NCI-H1048 (cell line): ENCODE measurements at places on chromosomes 7 and 10.

DNA sequence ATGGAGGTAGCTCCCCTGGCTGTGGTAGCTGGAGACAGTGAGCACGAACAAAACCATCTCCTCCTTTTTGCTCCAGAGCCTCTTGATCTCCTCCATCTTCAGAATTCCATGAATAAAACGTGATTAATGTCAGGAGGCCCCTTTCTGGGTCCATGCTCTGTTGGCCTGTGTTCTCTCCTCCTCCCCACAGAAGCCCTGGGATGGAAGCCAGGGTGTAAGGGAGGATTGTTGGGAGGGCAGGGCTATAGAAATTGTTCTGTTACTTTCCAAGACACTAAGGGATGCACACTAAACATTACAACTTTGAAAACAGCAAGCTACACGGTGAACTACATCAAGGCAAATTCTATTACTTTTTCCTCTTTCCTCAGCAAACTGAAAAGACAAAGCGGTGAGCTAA is 96.3 kb downstream of the RNF216 start:
- no peak for DNase-seq

DNA sequence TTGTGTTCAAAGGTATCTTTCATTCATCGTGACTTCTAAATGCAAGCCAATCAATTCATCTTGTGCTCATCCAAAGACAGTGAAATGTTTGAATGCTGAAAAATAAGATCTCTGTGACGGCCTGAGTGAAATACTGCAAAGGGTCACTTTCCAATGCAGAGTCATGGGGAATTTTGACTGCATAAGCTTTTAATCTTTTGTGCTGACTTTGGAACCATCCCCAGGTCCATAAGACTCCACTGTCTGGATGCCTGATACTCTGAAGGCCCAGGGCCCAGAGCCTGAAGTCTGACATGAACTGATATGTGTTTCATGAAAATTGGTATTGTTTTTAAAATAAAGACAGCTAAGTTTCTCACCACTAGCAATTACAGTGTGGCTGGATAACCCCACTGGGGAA is 39.0 kb downstream of the PPP1R3C start:
- DNase-seq, result no peak

DNA sequence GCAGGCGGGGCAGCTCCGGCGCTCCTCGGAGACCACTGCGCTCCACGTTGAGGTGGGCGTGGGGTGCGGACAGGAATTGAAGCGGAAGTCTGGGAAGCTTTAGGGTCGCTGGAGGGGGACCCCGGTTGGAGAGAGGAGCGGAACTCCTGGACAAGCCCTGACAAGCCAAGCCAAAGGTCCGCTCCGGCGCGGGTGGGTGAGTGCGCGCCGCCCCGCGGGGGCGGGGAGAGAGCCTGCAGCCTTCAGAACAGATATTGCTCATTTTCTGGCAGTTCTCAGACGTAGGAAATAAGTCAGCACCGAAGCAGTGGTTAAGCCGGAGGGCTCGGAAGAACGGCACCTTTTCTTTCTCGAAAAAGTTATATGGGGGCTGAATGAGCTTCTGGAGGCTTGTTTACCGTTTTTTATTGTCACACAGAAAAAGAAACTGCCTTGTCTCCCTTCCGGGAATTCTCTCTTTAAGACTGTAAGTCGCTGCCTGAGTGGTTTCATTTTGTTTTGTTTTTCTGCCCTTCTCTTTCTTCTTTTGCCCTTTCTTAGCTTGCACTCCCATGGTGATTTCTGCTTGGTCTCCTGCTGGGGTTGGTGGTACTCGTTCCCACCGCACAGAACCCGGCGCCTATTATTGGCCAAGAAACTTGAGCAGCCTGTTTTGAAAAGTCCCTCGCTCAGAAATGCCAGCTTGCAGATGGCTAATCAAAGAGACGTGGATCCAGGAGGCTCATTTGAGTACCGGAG is 732 bp downstream of the FAS start:
- DNase-seq, result peak; percentile 25

- no peak for DNase-seq
Measured at GRCh38 chr10:22666287-22667092, 47.9 kb downstream of the PIP4K2A start.

DNA sequence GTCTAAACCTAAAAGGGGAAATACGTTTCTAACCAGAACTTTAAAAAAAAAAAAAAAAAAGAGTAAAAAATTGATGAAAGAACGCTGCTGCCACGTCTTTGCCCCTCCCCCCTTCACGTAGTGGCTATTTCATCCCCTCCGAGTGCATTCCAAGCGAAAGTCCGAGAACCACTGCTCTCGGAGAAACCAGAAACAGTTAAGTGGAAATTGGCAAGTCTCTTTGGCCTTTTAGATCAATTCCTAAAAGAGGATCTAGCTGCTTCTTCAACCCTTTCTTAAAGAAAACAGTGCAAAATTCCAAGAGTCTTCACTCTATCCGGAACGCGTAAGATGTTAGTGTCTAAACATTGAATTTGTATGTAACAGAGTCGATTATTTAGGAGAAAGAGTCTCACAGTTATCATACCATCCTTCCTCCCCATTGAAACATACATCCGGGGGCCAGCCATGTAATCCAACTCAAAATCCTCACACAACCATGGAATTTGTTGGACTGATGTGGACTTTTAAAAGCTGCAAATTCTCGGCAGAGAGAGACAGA is 1.1 kb downstream of the P4HA1 start:
- DNase-seq, result no peak

GRCh38 chr10:71044720-71045119 is 156.4 kb upstream of the PCBD1 start:
- DNase-seq, result no peak

DNA sequence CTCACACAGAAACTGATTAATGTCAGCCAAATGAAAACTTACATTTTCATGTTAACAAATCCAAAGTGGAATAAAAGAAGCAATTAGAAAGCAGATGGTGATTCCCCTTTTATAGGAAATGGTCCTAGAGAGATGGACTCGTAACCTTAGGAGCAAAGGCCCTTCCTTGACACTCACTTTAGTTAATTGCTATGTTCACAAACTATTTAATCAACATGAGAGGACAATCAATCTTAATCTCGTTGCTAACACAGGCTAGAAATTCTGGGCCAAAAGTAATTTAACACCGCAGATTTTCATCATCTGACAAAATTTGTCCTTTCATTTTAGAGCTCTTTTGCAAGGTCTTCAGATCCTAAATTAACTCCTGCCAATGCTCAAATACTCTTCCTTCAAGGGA is 64.0 kb upstream of the DNAJB12 start:
- no peak for DNase-seq

GRCh38 chr10:70828923-70829322 is 13.2 kb downstream of the SGPL1 start:
- DNase-seq, result no peak

DNA sequence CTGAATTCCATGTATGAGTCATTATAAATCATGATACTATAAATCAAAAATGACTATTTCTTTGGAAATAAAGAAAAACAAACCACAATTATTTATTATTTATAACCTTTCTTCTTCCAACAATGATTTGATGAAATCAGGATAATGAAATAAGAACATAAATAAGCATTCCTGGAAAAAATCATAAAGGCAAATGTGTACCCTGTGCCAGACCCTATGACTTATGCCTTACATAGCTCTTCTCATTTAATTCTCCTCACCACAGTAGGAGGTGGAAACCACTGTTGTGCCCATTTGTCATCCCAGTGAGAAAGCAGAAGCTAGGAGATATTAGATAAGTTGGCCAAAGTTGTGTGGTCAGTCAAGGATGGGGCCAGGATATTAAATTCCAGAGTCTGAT is 255.1 kb downstream of the DOCK4 start:
- DNase-seq, result no peak

DNA sequence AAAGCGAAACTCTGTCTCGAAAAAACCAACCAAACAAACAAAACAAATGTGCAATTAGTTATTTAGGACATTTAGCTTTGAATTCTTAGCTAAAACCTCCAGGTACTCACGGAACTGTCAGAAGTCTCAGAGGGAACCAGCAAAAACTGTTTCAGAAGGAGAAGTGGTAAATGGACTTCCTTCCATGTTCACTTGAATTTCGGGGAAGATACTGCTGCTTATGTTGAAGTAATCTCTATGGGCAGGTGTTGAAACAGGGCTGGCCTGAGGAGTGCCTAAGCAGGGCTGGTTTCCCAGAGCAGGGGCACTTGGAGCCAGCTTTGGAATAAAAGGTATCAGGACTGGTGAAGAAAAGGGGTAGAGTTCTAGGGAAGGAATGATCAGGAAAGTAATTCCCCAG is 2.4 kb upstream of the EXOC6 start:
- DNase-seq, result no peak

- DNase-seq, result no peak
Measured at GRCh38 chr10:112519133-112519761, 72.2 kb downstream of the VTI1A start.

DNA sequence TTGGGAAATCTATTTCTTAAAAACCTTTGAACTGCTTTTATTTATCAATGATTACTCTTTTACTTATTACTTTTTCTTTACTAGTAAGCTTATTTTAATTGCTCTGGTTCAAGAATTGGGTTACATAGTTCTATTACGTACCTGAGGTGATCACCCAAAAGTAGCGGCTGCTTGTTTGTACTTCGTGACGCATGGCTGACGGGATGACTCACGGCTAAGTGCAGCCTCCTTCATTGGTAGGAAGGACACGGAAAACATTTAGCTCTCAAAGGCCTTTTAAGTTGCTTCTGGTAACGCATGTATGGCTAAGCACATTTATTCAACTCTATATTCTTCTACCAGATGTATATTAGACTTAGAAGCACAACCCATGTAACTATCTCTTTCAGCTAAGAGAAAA is 285.8 kb upstream of the SP4 start:
- DNase-seq, result no peak

DNA sequence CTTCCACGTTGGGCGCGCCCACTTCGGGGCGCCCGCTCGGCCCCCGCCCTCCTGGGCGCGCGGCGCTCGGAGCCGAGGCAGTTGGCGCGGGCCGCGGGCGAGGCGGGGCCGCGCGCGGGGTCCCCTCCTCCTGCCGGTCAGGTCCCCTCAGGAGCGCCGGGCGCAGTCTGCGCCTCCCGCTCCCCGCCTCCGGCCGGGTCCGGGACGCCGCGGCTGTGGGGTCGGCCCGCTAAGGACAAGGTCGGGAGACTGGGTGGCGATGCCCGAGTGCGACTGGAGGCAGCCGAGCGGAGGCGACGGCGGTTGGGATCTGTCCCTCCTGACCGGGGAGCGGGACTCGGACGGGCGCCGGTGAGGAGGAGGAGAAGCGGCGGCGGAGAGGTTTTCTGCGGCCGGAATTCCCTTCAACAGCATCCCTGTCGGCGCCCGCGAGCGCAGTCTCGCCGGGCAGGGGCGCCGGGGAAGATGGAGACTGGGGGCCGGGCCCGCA is at the start of gene ATRNL1:
TSS of gene ATRNL1 (plus strand) at position 80 of the 490 bp plus-strand sequence. CDS start at position 466, 386 bp downstream.
- DNase-seq, result peak; percentile 47

DNA sequence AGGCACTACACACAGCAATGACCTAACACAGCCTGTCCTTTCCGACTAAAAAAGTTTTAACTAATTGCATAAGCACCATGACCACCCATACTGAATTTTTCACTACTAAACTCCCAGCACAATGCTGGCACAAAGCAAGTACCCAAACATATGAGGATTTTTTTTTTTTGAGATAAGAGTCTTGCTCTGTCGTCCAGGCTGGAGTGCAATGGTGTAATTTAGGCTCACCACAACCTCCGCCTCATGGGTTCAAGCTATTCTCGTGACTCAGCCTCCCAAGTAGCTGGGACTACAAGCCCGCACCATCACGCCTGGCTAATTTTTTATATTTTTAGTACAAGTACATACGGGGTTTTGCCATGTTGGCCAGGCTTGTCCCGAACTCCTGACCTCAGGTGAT is 5.1 kb downstream of the UBE2H start:
- DNase-seq, result no peak

DNA sequence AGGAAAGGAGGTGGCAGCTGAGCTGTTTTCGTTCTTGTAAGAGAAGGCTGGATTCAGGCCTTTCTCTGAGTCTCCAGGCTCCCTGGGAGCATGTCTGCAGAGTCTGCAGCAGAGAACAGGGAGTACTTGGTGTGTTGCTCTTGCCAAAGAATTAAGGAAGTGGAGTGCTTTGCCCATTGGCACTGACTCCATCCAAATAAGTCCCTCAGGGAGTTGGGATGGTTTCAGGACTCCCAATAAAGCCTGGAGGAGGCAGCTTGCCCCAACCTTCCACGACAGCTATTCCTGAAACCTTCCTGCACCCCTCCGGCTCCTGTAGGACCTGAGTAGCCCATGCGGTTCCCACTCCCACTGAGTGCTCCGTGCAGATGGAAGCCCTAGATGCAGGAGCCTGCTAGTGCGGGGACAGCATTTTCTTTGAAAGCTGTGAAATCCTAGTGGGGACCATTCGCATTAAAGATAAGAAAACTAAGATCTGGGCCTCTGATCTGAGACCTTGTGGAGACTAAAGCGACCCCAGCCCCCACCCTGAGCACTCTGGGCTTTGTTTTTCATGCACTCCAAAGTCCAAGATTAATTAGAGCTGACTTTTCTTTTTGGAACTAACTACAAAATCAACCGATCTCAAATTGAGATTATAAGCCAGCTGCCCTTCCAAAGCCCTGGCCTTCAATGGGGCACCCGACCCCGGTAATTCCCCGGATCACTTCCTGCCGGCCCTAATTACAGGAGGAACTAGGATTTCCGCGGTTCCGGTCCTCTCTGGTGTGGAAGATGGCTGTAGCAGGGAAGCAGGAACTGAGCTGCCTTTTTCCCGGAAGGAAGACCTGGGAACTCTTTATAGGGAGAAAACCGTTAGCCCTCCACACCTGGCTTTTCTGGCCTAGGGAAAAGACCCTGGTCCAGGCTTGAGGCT is 110.2 kb downstream of the COL13A1 start:
- DNase-seq, result no peak

GRCh38 chr10:71542478-71542877 is 145.8 kb downstream of the CDH23 start:
- no peak for DNase-seq

- no peak for DNase-seq
Measured at GRCh38 chr7:114062810-114063209, 144.0 kb upstream of the PPP1R3A start.

DNA sequence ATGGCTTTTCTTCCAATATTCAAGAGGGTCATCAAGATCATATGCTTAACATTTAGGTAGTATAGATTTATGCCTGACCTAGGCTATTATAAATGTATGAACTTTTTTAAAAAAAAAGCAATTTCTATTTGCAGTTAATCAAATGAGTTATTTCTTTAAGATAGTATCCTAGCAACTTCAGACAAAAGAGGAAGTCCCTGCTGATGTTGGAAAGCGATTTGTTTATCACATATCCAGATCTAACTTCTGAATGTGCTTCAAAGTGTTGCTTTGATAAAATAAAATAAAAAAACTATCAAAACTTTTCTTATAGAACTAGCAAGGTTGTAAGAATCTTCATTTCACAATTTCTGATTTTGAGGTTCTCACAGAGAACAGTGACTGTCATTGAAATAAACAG is 401.9 kb upstream of the PHF14 start:
- DNase-seq, result no peak

- DNase-seq, result no peak
Measured at GRCh38 chr10:56349611-56350010, 11.4 kb downstream of the ZWINT start.

- no peak for DNase-seq
Measured at GRCh38 chr10:92111336-92111939, 179.4 kb downstream of the CPEB3 start.

GRCh38 chr10:75899816-75900390 is 468.5 kb downstream of the LRMDA start:
- peak; percentile 64 for DNase-seq
